Astrocyte of the cerebellum (primary cell): ENCODE measurements at places on chromosomes 16 and 17.
A peak's percentile ranks its signal among the peaks of the same experiment; 100 is the strongest.

GRCh38 chr17:6100891-6101500 is 30.8 kb downstream of the WSCD1 start:
- DNase-seq = no peak

- no peak for DNase-seq
Measured at GRCh38 chr16:74601126-74601871, 5.6 kb downstream of the GLG1 start.

GRCh38 chr16:11372073-11372828 is 27.0 kb downstream of the RMI2 start:
- no peak for DNase-seq

- DNase-seq = no peak
Measured at GRCh38 chr16:66115373-66115772, 251.1 kb upstream of the CDH5 start.

DNA sequence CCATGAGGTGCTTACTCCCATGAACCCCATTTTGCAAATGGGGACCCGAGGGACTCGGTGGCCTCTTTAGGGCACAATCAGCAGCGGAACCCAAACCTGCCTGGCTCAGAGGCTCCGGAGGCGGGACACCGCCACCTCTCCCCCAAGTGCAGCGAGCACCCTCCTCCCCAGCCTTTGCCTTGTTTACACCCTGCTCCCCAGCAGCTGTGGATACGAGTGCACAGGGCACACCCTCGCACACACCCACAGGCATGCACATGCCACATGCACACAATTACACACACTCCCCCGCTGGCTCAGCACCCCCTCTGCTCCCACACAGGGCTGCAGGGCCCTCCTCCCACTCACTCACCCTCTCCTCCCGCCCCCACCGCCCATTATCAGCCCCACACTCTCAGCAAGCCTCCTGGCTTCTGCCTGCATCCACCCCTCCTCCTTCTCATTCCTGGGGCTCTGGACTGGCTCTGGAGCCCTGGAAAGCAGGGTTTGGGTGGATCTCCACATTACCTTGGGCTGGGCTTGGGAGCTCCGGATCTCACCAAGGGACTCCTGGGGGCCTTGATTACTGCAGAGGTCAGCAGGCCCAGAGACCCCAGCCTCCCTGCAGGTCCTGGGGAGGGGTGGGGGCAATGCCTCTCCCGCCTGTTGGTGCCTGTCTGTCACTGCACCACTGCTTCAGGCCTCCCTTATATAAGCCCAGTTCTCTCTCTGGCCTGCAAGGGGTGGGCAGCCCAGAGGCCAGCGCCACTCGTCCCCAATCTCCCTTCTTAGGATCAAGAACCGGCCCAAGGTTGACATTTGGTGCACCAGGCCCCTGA is 6.4 kb downstream of the PDK2 start:
- DNase-seq = no peak

- no peak for DNase-seq
Measured at GRCh38 chr17:64599187-64599676, 62.9 kb downstream of the SMURF2 start.

- no peak for DNase-seq
Measured at GRCh38 chr17:8711291-8711690, 33.3 kb downstream of the CCDC42 start.

- DNase-seq = peak; percentile 56
Measured at GRCh38 chr16:54459509-54460262, 173.1 kb upstream of the IRX3 start.

DNA sequence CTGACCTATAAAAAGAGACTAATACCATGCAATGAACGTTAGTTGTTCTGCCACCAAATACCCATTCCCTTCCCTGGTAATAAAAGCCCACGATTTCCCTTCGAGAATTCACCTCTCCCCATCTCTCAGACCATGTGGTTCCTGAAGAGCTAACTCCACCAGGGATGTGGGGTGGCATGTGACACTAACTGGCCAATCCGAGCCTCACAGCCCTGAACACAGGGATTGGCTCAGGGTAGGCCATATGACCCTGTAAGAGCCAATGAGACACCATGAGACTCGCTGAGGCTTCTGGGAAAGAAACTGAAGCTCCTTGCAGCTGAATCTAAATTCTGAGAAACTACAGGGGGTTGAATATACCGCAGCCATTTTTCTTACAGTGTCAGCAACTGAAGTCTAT is 21.1 kb downstream of the HELZ start:
- DNase-seq = no peak

DNA sequence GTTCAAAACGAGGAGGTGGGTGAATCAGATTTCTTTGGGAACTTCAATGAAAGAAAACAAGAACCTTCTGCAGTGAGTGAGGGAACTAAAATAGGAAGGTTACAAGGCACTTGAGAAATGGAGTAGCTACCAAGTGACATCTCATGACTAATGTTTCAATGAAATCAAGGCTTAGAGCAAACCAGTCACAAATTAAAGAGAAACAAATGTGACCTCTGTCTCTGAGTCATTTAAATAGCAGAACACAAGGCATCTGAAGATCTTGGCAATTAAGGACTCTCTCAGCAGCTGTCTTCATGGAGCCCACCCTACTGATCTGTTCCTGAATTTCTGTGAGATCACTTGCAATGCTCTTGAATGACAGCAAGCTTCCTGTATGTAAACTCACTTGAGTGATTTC is 109.5 kb downstream of the CDH11 start:
- no peak for DNase-seq

DNA sequence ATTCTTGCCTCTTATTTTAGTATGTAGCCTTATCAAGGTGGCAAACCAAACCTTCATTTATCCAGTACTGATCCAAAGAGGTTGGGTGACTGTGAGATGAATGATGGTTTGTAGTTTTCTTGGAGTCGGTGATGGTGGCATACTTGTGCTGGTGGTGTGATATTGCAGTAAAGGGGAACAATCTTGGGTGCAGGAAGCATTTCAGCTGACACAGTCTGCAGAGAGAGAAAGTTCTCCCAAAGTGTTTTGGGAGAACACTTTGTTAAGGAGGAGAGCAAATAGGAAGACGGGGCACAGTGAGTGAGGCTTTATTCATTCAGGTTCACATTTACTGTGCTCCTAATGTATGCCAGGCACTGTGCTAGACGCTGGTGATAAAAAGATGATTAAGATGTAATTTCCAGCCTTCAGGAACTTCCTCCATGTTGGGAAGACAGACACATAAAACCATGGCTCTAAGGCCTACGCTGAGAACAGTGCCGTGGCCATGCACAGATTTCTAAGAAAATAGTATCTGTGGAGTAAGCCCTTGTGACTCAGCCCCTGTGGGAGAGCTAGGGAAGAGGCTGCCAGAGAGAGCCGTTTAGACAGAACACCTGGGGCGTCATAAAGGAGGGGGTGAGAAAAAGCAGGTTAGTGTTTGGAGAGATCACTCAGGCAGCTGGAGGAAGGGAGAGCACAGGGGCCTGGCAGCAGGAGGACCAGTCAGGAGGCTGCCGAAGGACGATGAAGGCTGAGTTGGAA is 13.8 kb downstream of the HEATR3 start:
- DNase-seq = no peak
